Stimulated activated CD8-positive, alpha-beta memory T cell treated with anti-CD3 and anti-CD28 coated beads, Interleukin-7, amount 100 ng/mL, for 1 hour (primary cell): ENCODE measurements at places on chromosomes 5 and 9.

GRCh38 chr5:16539169-16539666, 73.6 kb upstream of the ZNF622 start:
- no peak for DNase-seq

DNA sequence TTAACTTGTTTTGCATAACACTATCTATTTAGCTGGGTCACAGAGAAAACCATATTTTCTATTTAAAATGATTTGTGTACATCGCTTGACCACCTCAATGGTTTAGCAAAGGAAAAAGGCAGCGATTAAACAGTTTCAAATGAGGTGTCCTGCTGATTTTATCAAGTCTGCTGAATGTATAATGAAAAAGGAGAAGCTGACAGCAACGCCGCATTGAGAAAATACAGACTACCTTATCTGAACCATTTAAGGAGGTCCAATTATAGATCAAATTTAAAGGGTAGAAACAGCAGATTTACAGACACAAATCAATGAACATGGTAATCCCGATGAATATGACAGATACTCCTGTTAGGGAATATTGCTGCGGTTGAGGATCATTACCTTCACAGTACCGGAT, 29.6 kb downstream of the PSMB7 start:
- DNase-seq = no peak

- DNase-seq = no peak
These were observed 9.0 kb upstream of the QSOX2 start for GRCh38 chr9:136254381-136255165.

DNA sequence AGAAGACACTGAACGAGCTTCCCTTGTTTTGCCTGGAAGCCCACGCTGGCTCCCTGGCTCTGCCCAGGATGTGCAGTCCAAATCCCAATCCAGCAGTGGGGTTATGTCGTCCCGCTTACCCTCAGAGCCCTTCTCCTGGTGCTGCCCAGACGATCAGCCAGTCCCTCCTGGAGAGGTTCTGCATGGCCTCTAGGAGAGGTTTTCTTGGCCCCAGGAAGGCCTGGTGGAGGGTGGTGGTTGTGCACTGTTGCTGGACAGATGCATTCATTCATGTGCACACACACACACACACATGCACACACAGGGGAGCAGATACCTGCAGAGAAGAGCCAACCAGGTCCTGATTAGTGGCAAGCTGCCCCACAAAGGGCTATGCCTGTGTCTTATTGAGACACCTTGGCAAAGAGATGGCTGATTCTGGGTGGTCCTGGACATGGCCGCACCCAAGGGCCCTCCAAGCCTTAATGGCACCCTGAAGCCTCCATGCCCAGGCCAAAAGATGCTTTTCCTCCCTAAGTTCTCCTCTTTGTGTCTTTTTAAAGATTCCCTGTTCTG, 10.5 kb upstream of the OLFM1 start:
- DNase-seq = no peak

DNA sequence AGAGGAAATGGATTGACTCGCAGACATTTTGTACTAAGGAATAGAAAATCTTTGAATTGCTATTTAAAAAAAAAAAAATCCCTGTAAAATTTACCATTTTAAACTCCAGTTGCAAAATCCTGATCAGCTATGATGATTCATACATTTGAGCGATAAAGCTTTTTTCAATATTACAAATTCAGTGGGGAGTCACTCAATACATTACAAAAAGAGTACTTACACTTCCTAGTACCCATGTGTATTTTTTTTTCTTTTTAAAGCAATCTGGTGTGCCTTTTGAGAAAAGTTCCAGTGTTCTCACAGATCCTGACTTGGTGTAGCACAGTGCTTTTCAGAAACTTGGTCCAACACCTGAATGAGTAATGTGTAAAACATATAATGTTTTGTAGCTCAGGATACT, 54.3 kb downstream of the PIK3R1 start:
- no peak for DNase-seq

GRCh38 chr9:108048406-108049025, 558.9 kb upstream of the KLF4 start:
- DNase-seq = no peak

- no peak for DNase-seq
These were observed 57.6 kb downstream of the TMOD1 start for GRCh38 chr9:97559111-97559514.

DNA sequence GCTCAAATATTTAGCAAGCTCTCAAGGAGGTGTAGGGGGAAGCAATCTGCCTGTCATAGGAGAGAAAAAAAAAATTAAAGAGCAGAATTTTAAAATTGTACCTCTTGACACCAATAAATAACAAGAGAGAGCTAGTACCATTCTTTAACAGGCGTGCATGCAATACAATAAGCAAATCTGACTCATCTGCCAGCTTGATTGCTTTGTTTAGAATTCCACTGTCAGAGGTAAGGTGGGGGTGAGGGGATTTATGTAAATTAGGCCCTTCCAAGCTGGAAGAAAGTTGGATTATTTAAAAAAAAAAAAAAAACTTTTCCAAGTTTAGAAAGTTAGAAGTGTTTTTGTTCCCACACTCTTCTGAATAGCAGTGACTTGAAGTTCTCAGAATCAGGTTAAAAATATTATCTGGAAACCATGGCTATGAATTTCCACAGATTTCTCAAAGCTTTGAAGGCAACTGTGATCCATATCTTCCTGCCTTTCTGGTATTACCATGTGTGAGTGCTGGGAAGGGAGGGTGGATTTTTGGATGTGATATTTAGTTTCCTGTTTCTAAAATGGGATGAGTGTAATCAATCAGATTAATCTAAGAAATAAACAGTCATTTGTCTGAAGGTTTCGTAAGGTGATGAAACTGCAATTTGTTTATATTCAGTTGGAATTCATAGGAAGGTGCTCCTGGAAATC, 477.5 kb downstream of the TLE4 start:
- no peak for DNase-seq

DNA sequence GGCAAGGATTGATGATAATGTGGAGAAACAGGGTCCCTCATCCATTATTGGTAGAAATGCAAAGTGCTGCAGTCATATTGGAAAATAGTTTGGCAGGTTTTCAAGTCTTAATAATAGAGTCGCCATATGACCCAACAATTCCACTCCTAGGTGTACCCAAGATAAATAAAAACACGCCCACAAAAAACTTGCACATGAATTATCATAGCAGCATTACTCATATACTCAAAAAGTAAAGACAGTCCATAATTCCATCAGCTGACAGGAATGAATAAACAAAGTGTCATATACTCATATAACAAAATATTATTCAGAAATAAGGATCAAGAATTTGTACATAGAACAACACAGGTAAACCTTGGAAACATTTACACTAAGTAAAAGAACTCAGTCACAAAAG, 242.9 kb upstream of the FTMT start:
- DNase-seq = no peak

- DNase-seq = no peak
These were observed 149.0 kb upstream of the RAPGEF1 start for GRCh38 chr9:131888923-131889322.

DNA sequence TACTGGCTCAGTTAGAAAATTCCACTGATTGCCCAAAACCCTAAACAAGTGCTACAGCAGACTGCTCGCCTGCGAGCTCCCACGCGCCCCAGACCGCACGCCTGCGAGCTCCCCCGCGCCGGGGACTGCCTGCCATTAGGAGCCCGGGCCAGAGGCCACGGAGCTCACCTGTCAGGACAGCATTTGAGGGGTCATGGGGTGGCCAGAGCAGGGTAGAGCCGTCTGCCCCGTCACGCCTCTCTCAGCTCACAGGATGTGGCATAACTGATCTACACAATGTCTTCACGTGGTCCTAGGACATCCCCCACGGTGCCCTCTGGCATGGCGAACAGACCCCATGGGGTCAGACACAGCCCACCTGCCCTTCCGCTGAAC, 29.1 kb upstream of the LRRC14B start:
- DNase-seq = no peak

- no peak for DNase-seq
These were observed 140.5 kb upstream of the TARS1 start for GRCh38 chr5:33300209-33300742.

GRCh38 chr9:125325826-125326225, 64.2 kb downstream of the GAPVD1 start:
- no peak for DNase-seq

DNA sequence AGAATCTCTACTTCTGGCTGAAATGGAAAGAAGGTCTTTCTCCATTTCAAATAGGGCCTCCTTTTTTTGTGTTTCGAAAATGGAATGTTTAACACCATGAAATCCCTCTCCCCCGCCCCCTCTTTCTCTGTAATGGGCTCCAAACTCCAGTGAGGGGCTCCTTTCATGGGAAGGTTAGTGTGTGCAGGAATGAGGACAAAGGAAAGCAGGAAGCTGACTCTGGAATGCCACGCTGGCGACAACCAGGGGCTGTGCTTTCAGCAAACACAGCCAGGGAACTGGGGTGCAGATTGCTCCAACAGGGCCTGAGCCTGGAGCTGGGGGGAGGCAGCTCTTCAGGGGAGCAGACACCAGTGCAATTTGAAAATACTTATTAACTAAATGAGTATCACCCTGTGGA, 82.8 kb downstream of the CRB2 start:
- DNase-seq = no peak

- no peak for DNase-seq
These were observed 148.6 kb upstream of the KLF9 start for GRCh38 chr9:70563010-70563409.

- DNase-seq = no peak
These were observed 169.7 kb downstream of the GLIS3 start for GRCh38 chr9:4130166-4130565.

DNA sequence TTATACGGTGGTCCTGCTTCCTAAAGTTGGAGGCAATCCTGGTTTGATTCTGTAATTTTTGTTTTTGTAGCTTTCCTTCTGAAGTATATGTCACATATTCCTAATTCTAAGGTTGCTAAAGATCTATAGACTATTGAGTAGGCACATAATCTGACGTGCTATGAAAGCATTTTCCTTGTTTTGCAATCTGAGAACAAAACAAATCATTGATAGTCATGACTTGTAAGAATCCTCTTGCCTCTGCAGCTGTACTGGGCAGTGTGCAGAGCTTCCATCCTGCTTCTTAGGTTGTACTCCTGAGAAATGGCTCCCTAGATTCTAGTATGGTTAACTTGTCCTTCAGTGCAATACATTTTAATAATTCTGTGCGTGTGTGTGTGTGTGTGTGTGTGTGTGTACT, 35.4 kb downstream of the SEMA6A start:
- no peak for DNase-seq

DNA sequence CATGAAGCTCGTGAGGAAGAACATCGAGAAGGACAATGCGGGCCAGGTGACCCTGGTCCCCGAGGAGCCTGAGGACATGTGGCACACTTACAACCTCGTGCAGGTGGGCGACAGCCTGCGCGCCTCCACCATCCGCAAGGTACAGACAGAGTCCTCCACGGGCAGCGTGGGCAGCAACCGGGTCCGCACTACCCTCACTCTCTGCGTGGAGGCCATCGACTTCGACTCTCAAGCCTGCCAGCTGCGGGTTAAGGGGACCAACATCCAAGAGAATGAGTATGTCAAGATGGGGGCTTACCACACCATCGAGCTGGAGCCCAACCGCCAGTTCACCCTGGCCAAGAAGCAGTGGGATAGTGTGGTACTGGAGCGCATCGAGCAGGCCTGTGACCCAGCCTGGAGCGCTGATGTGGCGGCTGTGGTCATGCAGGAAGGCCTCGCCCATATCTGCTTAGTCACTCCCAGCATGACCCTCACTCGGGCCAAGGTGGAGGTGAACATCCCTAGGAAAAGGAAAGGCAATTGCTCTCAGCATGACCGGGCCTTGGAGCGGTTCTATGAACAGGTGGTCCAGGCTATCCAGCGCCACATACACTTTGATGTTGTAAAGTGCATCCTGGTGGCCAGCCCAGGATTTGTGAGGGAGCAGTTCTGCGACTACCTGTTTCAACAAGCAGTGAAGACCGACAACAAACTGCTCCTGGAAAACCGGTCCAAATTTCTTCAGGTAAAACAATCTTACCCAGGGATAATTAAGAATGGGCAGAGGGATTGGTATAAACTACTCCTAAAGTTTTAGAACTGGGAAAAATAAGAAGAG, 12.9 kb downstream of the ITGA1 start:
- DNase-seq = peak; percentile 7

DNA sequence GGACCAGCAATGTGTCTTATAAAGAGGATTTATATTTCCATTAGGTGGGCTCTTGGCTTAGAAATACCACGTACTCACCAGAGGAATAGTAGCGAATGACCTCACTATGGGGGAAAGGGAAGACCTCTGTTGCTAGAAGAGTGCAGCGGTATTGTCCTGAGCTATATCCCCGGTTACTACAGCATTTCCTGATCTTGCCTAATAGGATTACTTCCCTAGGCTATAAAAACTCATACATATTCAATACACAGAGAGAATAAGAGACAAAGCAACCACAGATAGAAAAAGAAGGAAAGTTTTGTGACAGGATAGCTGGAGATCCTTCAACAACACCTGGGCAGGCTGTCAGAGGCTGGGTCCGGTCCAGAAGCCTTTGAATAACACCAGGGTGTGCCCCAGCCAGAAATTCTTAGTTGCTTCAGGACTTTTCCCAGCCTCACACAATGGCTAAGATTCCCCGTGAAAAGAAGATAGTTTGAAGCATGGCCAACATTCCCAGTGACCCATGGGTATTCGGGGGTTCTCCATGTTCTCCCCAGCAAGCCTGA, 85.4 kb downstream of the TRIM36 start:
- no peak for DNase-seq

GRCh38 chr5:28779161-28779754, 1740.9 kb upstream of the CDH9 start:
- no peak for DNase-seq

- no peak for DNase-seq
These were observed 239.9 kb downstream of the ROR2 start for GRCh38 chr9:91710158-91710557.

GRCh38 chr5:35440409-35440808, 177.3 kb upstream of the SPEF2 start:
- DNase-seq = no peak

GRCh38 chr9:114905170-114905940, 25.0 kb downstream of the TNFSF8 start:
- no peak for DNase-seq

DNA sequence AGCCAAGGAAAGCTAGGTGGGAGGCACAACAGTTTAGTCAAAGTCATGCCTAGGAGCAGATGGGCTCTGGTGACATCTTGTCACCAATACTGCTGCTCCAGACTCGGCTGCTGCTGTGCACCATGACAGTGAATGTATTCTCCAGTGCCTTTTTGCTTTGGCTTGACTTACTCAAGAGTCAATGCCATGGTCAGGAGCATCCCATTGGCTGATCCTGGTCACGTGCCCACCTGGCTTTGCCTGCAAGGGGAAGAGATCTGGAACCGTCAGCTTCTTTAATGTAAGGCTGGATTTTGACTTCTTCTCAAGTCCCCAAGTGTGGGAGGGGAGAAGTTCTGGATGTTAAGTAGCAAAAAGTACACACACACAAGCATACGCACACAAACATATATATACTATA, 19.9 kb upstream of the MUSK start:
- DNase-seq = no peak

- DNase-seq = no peak
These were observed 331.1 kb downstream of the TMEM38B start for GRCh38 chr9:106025453-106025852.
